ENCODE measurements at places on chromosomes 1 and 21.
A peak's percentile ranks its signal among the peaks of the same experiment; 100 is the strongest.

GRCh38 chr1:22313321-22313720 lies 138.3 kb upstream of the ZBTB40 start:
- DNase-seq, result no peak

- DNase-seq, result no peak
These were observed 27.7 kb downstream of the THRAP3 start for GRCh38 chr1:36251794-36252481.

- DNase-seq, result no peak
These were observed 46.5 kb downstream of the SAMD13 start for GRCh38 chr1:84347932-84348555.

DNA sequence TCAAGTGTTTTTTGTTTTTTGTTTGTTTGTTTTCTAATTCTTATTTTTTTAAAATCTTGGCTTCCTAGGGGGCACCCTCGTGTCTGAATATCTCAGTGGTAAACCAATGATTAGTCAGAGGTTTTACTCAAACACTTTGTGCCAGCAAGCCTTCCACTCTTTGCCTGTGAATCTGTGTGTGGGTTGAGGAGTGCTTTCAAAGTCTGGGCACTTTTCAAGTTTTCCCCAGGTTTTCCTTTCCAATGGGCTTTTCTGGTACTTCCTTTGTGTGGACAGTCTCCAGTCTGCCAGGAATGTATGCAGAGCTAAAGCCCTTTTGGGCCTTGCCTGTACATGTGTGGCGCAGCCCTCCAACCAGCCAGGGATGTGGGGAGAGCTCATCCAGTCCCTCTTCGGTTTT lies 9.7 kb upstream of the PPIE start:
- DNase-seq, result no peak

- peak; percentile 10 for DNase-seq
These were observed 171.4 kb downstream of the CAMTA1 start for GRCh38 chr1:6956488-6957159.

GRCh38 chr21:32442566-32443318 lies 30.2 kb downstream of the EVA1C start:
- DNase-seq, result no peak

GRCh38 chr1:116329524-116330341 lies 43.3 kb upstream of the ATP1A1 start:
- DNase-seq, result peak; percentile 12

DNA sequence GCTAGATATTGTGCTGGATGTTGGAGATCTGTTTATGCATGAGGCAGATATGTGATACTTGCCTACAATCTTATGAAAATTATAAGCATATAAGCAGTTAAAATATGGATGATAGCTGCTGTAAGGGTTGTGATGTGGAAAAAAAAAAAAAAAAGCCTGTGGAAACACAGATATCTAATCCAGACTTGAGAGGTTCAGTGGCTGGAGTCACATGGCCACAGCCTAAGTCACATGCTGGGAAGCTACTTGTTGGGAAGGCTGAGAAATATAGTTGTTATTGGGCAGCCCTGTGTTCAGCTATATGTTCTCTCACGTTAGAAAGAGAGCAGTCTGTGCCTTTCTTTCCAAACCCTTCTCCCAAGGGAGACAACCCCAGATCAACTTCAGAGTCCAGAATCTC lies 15.1 kb downstream of the RAVER2 start:
- no peak for DNase-seq

DNA sequence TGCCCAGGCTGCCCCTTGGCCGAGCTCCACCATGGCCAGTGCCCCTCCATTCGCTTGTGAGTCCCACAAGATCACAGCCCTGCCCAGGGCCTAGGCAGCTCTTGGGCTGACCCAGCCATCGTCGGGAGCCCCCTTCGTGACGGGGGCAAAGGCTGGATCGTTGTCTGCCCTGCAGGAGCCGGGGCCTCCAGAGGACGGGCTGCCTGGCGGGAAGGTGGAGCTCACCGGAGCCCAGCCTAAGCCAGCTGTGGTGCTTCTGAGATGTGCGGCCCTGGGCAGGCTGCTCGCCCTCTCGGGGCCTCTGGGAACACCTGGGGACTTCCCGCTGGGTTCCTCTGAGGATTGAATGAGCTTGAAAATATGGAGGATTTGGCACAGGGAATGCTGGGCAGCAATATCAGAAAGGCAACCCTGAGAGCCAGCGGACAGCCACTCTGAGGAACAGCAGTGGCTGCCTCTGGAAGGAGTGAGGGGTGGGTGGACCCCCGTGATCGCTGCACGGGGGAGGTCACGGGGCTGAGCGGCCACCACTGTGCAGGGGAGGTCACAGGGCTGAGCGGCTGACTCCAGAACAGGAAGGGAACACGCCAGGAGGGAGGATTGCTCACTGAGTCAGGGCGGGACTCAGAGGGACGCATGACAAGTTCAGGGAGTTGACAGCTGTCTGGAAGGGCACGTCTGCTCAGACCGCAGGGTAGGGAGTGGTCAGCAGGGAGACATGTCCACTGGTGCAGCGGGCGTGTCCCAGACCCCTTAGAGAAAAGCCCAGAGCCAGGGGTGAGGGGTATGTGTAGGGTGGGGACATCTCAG lies 19.3 kb downstream of the TP73 start:
- DNase-seq, result no peak

DNA sequence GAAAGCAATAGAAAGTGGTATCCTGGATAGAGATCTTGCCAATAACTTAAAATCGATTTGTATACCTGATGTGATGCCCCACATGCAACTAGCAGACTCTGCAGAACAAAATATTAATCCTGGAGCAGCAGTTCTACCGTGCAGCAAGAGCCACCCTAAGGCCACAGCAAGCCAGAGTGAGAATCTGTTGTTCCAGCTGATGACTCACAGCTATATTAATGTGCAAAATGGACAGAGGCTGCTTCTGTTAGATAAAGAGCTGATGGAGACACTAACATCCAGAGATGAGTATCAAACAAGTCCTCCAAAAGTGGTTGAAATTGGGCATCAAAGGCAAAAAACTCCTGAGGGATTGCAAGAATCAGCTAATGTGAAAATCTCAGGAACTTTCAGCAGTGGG lies 127.8 kb downstream of the MACF1 start:
- DNase-seq, result no peak

DNA sequence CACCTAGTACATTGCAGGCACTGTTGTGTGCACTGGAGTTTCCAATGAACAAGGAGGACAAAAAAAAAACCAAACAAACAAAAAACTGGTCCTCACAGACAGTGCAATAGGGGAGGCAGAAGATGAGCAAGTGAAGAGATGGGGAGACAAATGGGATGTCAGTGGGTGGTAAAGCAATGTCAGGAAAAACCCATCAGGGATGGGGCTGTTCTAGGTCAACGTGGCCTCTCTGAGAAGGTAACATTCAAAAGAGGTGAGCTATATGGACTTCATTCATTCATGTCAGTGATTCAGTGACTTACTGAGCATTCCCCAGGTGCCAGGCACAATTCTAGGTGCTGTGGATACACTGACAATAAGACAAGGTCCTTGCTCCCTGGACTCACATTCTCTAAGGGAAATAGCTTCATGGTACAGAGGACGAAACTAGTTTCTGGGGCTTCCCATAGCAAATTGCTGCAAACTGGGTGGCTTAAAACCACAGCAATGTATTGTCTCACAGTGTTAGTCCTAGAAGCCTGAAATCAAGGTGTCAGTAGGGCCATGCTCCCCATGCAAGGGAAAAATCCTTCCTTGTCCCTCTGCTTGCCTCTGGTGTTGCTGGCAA lies 140.5 kb upstream of the KLHDC7A start:
- DNase-seq, result no peak

DNA sequence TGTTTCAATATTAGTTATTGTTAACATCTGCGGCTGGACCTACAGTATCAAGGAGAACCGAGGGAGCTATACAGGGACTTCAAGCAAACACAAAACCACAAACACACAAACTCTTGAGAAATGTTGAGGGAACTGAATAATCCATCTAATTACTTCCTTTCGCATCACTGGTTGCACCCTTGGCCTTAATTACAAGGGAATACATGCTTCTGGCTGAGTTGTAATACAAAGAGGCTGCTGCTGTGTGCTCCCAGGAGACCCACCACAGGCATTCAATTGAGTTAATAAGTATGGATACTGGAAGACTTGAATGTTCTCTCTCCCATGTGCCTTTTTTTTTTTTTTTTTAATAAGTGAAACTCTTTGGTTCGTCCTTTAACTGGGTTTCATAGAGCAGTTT lies 16.8 kb upstream of the SMYD2 start:
- DNase-seq, result no peak

GRCh38 chr1:80542231-80542630 lies 1258.5 kb upstream of the ADGRL2 start:
- DNase-seq, result no peak

DNA sequence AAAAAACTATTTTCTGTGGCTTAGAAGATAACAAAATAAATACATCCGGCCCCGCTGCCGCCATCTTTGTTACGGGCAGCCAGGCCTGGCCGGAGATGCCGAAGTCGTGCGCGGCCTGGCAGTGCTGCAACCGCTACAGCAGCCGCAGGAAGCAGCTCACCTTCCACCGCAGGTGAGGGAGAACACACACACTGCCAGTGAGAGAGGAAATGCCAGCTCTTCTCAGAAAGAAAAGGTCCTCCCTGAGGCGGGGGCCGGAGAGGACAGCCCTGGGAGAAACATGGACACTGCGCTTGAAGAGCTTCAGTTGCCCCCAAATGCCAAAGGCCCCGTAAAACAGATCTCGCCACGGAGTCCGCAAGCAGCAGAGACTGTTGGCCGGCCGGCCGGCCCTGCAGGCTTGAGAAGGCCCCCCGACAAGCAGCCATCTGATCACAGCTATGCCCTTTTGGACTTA lies 323.2 kb downstream of the AMY1C start:
- DNase-seq, result no peak

GRCh38 chr1:91075233-91076135 lies 53.6 kb upstream of the ZNF644 start:
- DNase-seq, result no peak

- no peak for DNase-seq
These were observed 40.9 kb downstream of the PTGFRN start for GRCh38 chr1:116950517-116951199.

DNA sequence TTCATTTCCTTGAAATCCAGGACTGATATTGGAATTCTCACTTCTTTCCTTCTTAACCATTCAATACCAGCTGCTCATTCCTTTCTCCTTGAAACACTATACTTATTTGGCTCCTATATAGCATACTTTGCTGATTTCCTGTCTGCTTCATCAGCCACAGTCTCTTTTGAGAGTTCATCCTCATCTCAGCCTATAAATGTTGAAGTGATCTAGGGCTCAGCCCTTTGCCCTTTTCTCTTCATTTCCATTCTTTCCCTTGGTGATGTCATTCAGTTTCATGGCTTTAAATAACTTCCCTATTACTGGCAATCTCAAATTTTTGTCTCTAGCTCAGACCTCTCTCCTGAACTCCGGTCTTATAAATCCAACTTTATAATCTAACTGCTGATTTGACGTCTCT lies 24.1 kb upstream of the RABGAP1L start:
- DNase-seq, result no peak

DNA sequence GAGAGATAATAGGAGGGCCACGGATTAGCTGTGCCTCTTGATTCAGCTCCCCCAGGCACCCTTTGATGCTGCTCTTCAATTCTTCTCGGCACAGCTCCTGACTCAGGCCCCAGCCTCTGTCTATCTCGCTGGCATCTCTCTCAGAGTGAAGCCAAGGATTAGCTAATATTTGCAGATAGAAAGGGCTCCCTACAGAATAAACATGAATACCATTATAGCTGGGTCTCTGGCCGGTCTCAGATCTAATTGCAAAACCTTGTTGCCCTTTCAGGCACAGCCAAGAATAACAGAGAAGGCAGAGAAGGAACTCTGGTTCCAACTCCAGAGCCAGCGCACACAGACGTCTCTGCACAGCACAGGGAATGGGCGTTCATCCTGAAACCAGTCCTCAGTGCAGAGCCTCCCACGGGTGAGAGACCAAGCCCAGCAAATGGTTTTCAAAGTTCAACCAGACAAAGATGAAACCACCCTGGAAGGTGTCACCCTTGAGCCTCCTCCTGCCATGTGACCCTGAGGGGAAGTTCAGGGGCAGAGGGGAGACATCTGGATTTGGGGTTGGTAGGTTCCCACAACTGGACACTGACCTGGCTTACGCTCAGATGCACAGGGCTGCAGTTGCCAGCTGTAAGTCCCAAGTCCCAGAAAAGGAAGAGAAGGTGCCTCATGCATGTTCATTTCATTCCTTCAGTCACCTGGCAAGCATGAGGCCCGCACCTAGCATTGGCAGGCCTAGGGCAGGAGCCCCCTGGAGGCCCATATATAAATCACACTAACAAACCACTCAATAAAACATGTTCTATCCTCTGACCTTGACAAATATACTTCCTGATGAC lies 394.0 kb downstream of the NPHP4 start:
- no peak for DNase-seq

DNA sequence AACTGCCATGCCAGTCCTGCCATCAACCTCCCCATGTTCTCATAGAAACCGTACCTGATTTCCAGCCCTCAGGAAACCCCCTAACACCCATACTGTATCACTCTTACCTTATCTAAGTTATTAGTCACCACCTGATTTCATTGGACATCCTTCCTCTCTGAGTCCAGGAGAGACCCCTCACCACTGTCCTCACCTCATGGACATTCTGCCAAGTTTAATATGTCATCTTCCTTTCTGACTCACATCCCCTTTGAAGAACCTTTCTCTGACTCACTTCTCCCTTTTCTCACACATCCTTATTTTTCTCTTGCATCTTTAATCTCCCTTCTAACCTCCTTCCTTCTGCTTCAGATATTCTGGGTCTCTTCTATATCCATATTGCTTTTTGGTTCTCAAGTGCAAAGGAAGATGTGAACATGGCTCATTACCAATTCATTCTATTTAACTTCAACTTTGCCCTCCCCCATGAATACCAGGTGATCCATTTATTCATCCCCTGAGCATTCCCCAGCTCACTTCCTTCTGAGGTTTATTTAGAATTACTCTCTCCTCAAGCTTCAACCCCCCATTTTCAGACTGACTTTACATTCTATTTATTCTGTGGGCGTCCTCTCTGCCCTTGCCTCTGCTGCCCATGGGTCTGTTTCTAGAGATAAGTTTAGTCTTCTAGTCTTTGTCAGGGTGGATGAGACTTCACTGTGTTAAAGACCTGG lies 206.8 kb upstream of the ESRRG start:
- no peak for DNase-seq

GRCh38 chr1:235888119-235888643 lies 21.5 kb upstream of the LYST start:
- DNase-seq, result no peak

- DNase-seq, result no peak
These were observed 3.8 kb upstream of the SLAMF9 start for GRCh38 chr1:159957824-159958268.

- DNase-seq, result no peak
These were observed 5.8 kb downstream of the RGS1 start for GRCh38 chr1:192581131-192581927.

GRCh38 chr1:15153842-15154479 lies 414 bp downstream of the TMEM51 start:
- no peak for DNase-seq
